HS-5 (cell line): ENCODE measurements at places on chromosomes 5 and 9.

DNA sequence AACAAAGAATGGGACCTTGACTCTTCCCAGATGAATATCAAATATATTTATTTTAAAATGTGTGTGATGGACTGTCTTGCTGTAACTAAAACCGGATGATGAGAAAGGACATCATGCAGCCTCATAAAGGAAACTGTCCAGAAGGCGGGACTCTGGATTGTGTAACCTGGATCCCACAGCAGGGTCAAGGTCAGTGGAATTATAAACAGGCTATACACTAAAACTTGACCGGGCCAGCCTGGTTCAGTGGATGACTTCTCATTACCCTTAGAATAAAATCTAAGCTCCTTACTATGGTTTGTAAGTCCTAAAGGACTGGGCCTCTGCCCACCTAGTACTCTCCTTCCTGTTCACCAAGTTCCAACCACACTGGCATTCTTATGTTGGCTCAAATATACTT, 280.3 kb downstream of the ELAVL2 start:
- DNase-seq = no peak

DNA sequence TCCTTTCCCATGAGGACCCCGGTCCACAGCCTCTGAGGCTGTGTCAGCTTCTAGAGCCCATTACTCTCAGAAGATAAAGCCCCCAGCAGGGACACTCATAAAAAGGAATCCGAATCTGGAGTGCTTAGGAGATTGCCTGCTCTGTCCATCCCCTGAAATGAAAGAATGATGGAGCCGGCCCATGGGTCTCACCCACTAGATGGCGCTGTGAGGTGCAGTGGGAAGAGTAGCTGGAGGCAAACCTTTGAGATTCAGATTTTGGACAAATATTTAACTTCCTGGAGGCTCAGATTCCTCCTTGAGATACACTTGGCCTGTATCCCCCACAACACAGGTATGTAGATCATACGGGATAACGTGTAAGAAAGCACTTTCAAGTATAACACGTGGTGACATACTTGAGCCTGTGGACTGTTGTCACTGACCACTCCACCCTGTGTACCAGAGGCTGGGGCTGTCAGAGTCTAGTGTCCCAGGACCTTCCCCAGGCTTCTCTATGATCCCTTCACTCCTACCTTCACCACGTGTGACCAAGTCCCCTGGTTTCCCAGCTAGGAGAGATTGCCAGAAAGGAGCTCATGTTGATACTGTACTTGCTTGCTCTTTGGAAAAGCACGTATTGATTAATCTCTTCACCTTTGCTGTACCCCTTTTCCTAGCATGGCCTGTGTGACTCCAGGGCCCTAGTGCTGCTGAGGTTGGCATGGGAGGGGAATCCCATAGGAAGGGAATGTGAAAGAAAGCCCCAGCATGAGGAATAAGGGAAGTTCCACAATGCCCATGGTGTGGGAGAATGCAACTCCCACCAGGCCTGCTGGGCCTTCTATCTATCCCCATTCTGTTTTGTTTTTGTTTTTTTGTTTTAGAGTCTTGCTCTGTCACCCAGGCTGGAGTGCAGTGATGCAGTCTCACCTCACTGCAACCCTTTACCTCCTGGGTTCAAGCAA, 32.1 kb downstream of the TRMO start:
- no peak for DNase-seq

- DNase-seq = peak; percentile 28
These were observed at the start of gene ELOVL7 for GRCh38 chr5:60843936-60844905. Gene ELOVL7, minus strand, starts transcription at chr5:60844269. Its CDS starts 56,872 bp downstream, at chr5:60787397.

- DNase-seq = no peak
These were observed 26.1 kb downstream of the SMIM32 start for GRCh38 chr5:136166909-136167308.

GRCh38 chr9:134390947-134391318, 64.7 kb downstream of the RXRA start:
- DNase-seq = no peak

GRCh38 chr9:79149585-79149984, 422.2 kb upstream of the TLE4 start:
- no peak for DNase-seq
